T-cell (primary cell): ENCODE measurements at places on chromosomes 16 and 17. TPM values are rescaled to one million over a fixed set of nuclear protein-coding genes. Genes with fewer than 3 reads are reported as not detected.

DNA sequence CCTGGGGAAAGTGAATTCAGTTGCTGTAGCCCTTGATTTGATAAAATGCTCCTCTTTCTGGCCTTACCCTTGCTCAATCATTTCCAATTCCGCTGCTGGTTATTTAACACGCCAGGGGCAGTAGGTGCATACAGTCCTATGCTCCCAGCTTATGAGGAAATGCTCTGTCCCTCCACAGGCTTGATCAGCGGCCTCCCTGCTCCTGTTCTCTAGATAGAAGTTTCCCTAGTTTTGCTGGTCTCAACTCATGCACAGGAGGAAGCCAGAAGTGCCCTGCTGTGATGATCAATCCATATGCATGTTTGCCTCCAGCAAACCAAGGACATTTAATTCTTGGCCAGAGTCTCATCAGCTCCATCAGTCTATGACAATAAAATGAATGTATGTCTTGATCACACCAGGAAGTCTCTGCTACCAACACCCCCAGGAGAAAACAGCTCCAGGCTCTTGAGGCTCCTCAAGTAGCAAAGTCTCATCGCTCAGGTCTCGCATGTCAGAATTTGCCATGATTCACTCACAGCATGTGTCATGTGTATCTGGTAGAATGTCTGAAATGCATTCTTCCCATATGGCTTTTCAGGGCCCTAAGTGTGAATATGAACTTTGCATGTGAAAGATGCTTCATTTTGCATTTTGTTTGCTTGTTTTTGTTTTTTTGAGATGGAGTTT lies 208.9 kb downstream of the CDH13 start:
- H3K27me3 ChIP-seq: peaks cover 5% of the 10 kb centered on the region
- H3K4me1 ChIP-seq: no peaks in the 10 kb centered on the region
- no peak overlapping the region for H3K27ac ChIP-seq
- no peak overlapping the region for H3K4me3 ChIP-seq
- no peaks in the 10 kb centered on the region for H3K36me3 ChIP-seq

GRCh38 chr16:25134166-25134700 lies 22.7 kb downstream of the LCMT1 start:
- no peaks in the 10 kb centered on the region for H3K27me3 ChIP-seq
- no peak overlapping the region for H3K27ac ChIP-seq
- H3K4me1 ChIP-seq: no peaks in the 10 kb centered on the region
- H3K4me3 ChIP-seq: no peak overlapping the region
- DNase-seq: no peak

DNA sequence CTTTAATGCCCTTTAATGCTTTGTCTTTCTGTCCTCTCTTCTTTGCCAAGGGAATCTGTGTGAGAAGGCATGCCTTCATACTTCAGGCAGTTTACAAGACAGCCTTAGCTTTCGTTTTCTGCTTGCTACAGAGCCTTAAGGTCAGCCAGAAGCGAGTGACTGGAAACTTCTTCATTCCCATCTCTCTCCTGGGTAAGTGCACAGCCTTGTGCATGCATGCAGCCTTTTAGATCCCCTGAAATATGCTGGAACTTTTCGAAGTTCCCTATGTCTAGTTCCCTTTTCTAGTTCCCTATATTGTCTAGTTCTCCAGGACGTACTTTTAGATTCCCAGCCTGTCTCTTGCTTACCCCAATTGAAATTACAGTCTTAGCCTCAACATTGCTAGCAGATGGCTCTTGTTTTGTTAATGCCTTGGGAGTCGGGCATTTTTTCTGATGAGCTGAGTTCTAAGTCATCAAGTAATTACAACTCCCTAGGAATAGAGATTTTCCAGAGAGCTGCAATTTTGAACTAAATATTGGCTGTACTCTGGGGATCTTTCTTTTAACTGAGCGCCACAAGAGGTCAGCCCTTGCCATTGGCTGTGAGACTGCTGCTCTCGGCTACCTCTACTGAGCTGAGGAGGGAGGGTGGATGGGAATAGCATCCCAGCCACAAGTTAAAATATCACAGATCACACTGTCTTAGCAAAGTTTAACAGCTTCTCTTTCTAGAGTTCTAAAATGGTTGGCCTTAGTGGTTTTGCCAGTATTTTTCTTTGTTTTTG lies 22.7 kb upstream of the PPM1D start:
- no peaks in the 10 kb centered on the region for H3K4me1 ChIP-seq
- peak overlapping the region; percentile 5 for H3K4me3 ChIP-seq
- H3K27ac ChIP-seq: no peak overlapping the region
- DNase-seq: no peak
- H3K36me3 ChIP-seq: no peaks in the 10 kb centered on the region

The BAIAP3 gene
- total RNA-seq: 9.1 TPM

DNA sequence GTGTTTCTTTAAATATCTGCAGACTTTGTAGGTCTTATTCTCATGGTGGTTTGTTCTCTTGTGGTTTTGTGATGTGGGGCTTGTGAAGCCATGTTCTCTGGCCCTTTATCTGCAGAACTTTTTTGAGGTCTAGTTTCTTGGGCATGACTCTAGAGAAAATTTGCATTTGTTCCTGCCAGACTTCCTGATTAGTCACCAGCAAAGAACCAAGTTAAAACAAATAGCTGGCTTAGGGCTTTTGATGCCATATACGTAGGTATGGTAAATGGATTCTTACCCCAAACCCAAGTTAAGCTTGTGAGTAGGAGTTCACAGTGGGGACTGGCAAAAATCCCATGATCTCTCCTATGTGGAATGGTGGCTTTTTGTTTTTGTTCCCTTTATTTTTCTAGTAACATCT lies 68.7 kb upstream of the IRX3 start:
- no peaks in the 10 kb centered on the region for H3K36me3 ChIP-seq
- H3K4me1 ChIP-seq: no peaks in the 10 kb centered on the region
- no peak for DNase-seq
- H3K4me3 ChIP-seq: no peak overlapping the region

- no peak for DNase-seq
- no peak overlapping the region for H3K27ac ChIP-seq
- H3K36me3 ChIP-seq: no peaks in the 10 kb centered on the region
- no peaks in the 10 kb centered on the region for H3K27me3 ChIP-seq
Measured at GRCh38 chr16:64074706-64075105, 1047.2 kb downstream of the CDH11 start.

DNA sequence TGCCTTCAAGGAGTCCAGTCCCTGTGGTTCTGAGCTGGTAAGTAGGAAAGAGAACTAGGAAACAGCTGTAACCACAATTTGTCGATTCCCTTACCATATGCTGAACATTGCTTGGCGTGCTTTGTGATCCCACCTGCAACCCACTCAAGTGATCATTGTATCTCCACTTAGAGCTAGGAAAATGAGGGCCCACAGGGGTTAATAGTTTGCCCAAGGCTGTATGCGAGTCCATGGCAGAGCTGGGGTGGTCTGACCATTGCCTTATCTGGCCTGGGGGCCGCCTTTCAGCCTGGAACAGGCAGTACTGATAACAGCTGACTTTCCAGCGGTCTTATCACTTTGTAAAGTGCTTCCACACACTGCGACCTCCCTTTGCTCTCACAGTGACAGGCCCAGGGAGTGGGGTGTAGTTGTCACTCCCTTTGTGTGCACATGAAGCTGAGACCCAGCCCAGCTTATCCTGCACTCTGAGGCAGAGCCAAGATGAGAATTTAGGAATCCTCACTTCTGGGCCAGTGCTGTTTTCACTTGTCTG lies 9.8 kb downstream of the MYL4 start:
- H3K4me3 ChIP-seq: no peak overlapping the region
- DNase-seq: no peak
- no peak overlapping the region for H3K27ac ChIP-seq
- peaks cover 2% of the 10 kb centered on the region for H3K27me3 ChIP-seq
- peaks cover 7% of the 10 kb centered on the region for H3K4me1 ChIP-seq

GRCh38 chr16:57759541-57760356 lies 24.2 kb downstream of the KATNB1 start:
- no peaks in the 10 kb centered on the region for H3K27me3 ChIP-seq
- H3K4me1 ChIP-seq: peaks cover 26% of the 10 kb centered on the region
- peaks cover 4% of the 10 kb centered on the region for H3K36me3 ChIP-seq
- no peak overlapping the region for H3K27ac ChIP-seq
- no peak for DNase-seq
- no peak overlapping the region for H3K4me3 ChIP-seq

GRCh38 chr16:68073902-68074760 lies 11.0 kb upstream of the NFATC3 start:
- H3K4me3 ChIP-seq: peak overlapping the region; percentile 3
- peak overlapping the region; percentile 39 for H3K27ac ChIP-seq
- peaks cover 57% of the 10 kb centered on the region for H3K4me1 ChIP-seq
- H3K27me3 ChIP-seq: no peaks in the 10 kb centered on the region

GRCh38 chr16:50941681-50942080 lies 199.8 kb downstream of the CYLD start:
- H3K27me3 ChIP-seq: peaks cover 4% of the 10 kb centered on the region
- no peak for DNase-seq
- no peak overlapping the region for H3K4me3 ChIP-seq
- H3K36me3 ChIP-seq: no peaks in the 10 kb centered on the region
- H3K4me1 ChIP-seq: no peaks in the 10 kb centered on the region

DNA sequence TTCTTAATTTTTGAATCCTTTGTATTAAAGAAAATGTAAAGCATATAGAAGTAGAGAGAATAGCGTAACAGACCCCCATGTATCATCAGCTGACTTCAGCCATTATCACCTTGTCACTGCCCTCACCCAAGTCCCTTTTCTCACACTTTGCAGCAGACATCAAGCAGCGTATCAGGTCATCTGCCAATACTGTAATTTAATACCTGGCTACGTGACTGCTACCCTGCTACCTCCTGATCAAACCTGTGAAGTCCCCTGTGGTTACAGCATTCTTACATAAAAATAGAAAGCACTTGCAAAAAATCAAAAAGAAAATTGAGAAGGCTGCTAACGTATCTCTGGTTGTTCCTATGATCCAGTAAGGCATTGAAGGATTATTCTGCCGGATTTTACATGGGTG lies 96.4 kb downstream of the PLCG2 start:
- H3K4me3 ChIP-seq: no peak overlapping the region
- H3K36me3 ChIP-seq: no peaks in the 10 kb centered on the region
- no peaks in the 10 kb centered on the region for H3K4me1 ChIP-seq
- no peaks in the 10 kb centered on the region for H3K27me3 ChIP-seq
- H3K27ac ChIP-seq: no peak overlapping the region
- no peak for DNase-seq

GRCh38 chr16:48054881-48055601 lies 100.8 kb downstream of the ABCC12 start:
- DNase-seq: no peak
- H3K27me3 ChIP-seq: no peaks in the 10 kb centered on the region
- H3K36me3 ChIP-seq: no peaks in the 10 kb centered on the region
- peaks cover 6% of the 10 kb centered on the region for H3K4me1 ChIP-seq
- no peak overlapping the region for H3K27ac ChIP-seq
- H3K4me3 ChIP-seq: no peak overlapping the region

DNA sequence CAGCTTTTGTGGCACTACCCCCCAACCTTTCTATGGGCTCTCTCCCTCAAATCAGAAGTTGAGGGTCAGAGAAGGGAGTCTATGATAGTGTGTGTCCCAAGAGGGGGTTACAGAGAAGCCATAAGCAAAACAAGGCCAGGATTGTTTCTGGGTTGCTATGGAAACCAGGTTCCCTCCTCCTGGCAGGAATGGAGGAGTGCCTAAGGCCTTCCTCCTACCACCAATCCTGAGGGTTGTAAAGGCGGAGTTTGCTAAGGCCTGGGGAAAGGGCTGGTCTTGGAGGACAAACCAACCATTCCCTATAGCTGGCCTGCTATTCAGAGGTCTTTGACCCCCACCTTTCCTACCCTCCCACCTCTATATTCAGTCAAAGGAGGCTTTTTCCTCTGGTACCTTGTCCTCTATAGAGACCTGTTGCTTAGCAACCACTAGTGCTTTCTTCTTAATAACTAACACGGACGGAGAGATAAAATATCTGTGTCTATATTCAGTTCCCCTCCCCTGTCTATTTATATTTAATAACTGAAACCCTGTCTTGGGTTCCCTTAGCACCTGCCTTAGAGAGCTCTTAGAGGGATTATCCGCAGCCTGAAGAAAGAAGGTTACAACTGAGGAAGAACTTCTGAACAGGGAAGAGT lies 43.4 kb downstream of the NEUROD2 start:
- no peaks in the 10 kb centered on the region for H3K4me1 ChIP-seq
- no peak for DNase-seq
- H3K27me3 ChIP-seq: no peaks in the 10 kb centered on the region
- no peaks in the 10 kb centered on the region for H3K36me3 ChIP-seq

- H3K4me3 ChIP-seq: peak overlapping the region; percentile 73
- DNase-seq: no peak
- H3K27me3 ChIP-seq: no peaks in the 10 kb centered on the region
- H3K36me3 ChIP-seq: no peaks in the 10 kb centered on the region
Measured at GRCh38 chr17:64661726-64661975, 456 bp downstream of the SMURF2 start.

DNA sequence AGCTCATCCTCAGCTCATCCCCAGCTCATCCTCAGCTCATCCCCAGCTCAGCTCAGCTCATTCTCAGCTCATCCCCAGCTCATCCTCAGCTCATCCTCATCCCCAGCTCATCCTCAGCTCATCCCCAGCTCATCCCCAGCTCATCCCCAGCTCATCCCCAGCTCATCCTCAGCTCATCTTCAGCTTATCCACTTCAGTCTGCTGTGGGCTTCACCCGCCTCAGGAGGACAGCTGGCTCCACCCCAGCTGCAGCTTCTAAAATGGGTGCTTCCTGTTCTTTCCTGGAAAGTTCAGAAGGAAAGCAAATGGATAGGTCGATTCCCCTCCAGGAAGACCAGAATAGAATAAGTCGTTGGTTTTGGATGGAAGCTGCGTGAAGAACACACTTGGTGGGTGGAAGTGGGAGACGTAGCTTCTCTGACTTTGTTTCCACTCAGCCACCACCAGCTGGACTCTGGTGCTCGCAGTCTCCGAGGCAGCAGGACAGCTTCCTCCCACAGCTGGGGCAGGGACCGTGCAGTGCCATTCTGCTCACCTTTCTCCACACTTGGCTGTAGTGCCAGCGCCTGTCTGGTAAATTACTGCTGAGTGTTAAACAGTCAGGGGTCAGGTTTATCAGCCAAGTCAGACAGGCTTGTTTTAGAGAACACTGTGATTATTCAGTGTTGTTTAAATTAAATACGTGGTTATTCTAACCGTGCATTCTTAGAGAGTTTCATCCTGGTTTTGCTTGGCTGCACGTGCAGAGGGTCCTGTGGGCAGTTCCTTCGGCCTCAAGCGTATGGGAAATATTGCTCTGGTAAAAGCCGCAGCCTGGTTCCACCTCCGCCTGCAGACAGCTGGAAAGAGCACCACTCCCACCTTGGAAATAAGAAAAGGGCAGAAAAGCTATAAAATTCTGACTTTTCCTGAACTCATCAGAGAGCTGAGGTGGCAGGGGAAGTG lies 61.0 kb upstream of the CHMP6 start:
- no peaks in the 10 kb centered on the region for H3K27me3 ChIP-seq
- no peak overlapping the region for H3K4me3 ChIP-seq
- no peak overlapping the region for H3K27ac ChIP-seq
- DNase-seq: no peak

The AXIN2 gene
- 41.6 TPM for total RNA-seq

The ZNF385C gene
- total RNA-seq: 0.18 TPM

The OR1A1 gene
- not detected for total RNA-seq

- H3K27me3 ChIP-seq: no peaks in the 10 kb centered on the region
- H3K36me3 ChIP-seq: no peaks in the 10 kb centered on the region
- no peak for DNase-seq
Measured at GRCh38 chr16:12781777-12782176, 21.9 kb downstream of the CPPED1 start.

GRCh38 chr17:81428516-81428915 lies 33.3 kb downstream of the BAHCC1 start:
- peaks cover 76% of the 10 kb centered on the region for H3K27me3 ChIP-seq
- peaks cover 48% of the 10 kb centered on the region for H3K4me1 ChIP-seq
- DNase-seq: no peak
- H3K36me3 ChIP-seq: no peaks in the 10 kb centered on the region
- H3K4me3 ChIP-seq: no peak overlapping the region
- no peak overlapping the region for H3K27ac ChIP-seq

GRCh38 chr16:55566432-55567175 lies at the start of gene CAPNS2:
CAPNS2 (plus strand) TSS chr16:55566684; CDS start chr16:55566757, 73 bp downstream.
- no peaks in the 10 kb centered on the region for H3K4me1 ChIP-seq
- no peak for DNase-seq
- no peak within 1 kb of the TSS for H3K4me3 ChIP-seq
- no peaks in the 10 kb centered on the region for H3K36me3 ChIP-seq
- H3K27me3 ChIP-seq: no peaks in the 10 kb centered on the region
